Muscle of leg (tissue), 16 donors: ENCODE measurements at places on chromosomes 7 and 10. TPM values are rescaled to one million over a fixed set of nuclear protein-coding genes. Genes with fewer than 3 reads are reported as not detected.

The NAT16 gene
- not detected for total RNA-seq

The ANXA8 gene
- total RNA-seq, result not detected

The ADGRA1 gene
- total RNA-seq, result 0.80 TPM

The MCMBP gene
- 36.1 TPM for total RNA-seq

The PRRT4 gene
- total RNA-seq, result 7.8 TPM

DNA sequence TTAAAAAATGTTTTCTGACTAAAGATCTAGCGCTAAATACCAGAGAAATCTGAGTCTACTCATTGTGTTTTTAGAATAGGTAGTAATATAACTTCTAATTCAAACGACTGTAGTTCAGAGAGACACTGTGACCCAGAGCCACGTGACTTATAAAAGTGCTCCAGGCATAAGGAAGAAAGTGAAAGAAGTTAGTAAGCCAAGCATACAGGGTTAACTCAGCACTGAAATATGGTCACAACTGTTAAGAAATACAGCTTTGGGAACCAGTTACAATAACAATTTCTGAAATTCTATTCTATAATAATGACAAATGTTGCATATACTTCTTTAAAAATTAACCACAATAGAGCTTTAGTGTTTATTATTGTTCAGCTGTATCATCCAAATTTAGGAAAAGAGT, 119.1 kb downstream of the TFEC start:
- DNase-seq, result no peak
- H3K36me3 ChIP-seq, result no peaks in the 10 kb centered on the region
- no peak overlapping the region for H3K27ac ChIP-seq

GRCh38 chr7:64655811-64656210, 10.1 kb upstream of the ZNF107 start:
- H3K27me3 ChIP-seq, result no peaks in the 10 kb centered on the region
- H3K4me3 ChIP-seq, result no peak overlapping the region
- no peaks in the 10 kb centered on the region for H3K4me1 ChIP-seq
- DNase-seq, result no peak
